Activated CD4-positive, alpha-beta T cell treated with anti-CD3 and anti-CD28 coated beads for 36 hours (primary cell): ENCODE measurements at places on chromosomes 12 and 14. TPM values are rescaled to one million over a fixed set of nuclear protein-coding genes. Genes with fewer than 3 reads are reported as not detected.

Gene AMDHD1
- total RNA-seq = 1.4 TPM

- H3K27me3 ChIP-seq = no peaks in the 10 kb centered on the region
- H3K36me3 ChIP-seq = peaks cover 39% of the 10 kb centered on the region
- DNase-seq = no peak
Observed at GRCh38 chr12:31714406-31715271, 14.2 kb downstream of the AMN1 start.

DNA sequence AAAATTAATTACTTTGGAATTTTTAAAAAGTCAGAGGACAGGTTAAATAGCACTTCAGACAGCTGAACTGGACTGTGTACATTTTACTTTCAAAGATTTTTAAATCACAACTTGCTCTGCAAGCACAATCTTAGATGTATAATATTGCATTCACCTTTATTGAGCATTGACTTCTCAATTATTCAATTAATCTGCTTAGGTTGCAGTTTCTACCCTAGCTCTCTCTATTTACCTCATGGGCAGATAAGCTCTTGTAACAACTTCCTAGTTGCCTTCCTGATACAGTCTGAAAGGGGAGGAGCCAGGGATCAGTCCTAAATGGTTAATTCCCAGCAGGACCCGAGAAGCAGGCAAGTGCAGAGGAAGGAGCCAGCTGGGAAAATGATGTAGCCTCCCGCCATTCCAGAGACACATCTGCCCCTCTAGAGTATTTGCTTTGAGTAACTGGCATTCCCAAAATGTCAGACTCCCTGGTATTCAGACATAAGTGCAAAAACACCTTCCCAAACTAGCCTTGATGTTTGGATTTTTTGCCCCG, 302.8 kb downstream of the GALC start:
- no peaks in the 10 kb centered on the region for H3K36me3 ChIP-seq
- no peak for DNase-seq
- no peak overlapping the region for H3K27ac ChIP-seq
- H3K4me1 ChIP-seq = no peaks in the 10 kb centered on the region
- H3K4me3 ChIP-seq = no peak overlapping the region
- peaks cover 8% of the 10 kb centered on the region for H3K27me3 ChIP-seq

DNA sequence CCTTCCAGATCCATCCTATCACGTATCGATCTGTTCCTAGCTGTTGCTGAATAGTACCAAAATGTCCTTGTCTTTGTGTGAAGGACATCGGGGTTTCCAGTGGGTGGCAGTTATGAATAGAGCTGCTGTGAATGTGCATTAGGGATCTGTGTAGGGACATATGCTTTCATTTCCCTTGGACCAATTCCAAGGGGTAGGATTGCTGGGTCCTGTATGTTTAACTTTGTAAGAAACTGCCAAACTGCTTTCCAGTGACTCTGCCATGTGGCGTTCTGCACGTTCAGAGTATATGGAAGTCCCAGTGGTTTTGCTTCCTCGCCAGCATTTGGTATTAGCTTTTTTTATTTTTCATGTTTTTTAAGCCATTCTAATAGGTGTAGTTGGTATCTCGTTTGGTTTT, 28.6 kb downstream of the PACS2 start:
- H3K4me1 ChIP-seq = peaks cover 4% of the 10 kb centered on the region
- no peak overlapping the region for H3K4me3 ChIP-seq
- H3K36me3 ChIP-seq = peaks cover 2% of the 10 kb centered on the region

DNA sequence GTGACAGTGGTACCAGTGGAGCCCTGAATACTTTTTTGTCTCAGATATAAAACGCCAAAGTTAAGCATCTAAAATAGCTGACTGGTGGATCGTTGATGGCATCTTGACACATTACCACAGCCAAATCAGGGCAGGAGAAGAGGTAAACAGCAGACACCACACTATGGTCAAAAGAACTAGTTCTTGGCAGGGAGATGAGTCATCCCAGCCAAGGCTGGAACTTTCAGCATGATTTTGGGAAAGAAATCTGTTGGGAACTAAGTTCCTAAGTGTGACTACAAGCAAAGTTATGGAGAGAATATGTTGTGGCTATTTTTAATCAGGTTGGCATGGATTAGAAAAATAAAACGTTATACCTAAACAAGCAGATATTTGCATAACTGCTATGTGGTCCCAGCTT, 36.9 kb downstream of the LGR5 start:
- peaks cover 11% of the 10 kb centered on the region for H3K27me3 ChIP-seq
- no peaks in the 10 kb centered on the region for H3K4me1 ChIP-seq
- no peak for DNase-seq
- no peak overlapping the region for H3K27ac ChIP-seq
- no peaks in the 10 kb centered on the region for H3K36me3 ChIP-seq

- H3K4me3 ChIP-seq = no peak overlapping the region
- H3K36me3 ChIP-seq = no peaks in the 10 kb centered on the region
- H3K4me1 ChIP-seq = no peaks in the 10 kb centered on the region
- no peaks in the 10 kb centered on the region for H3K27me3 ChIP-seq
Observed at GRCh38 chr12:12083688-12084087, 12.9 kb downstream of the BCL2L14 start.

Gene HCAR1
- total RNA-seq = 0.67 TPM

DNA sequence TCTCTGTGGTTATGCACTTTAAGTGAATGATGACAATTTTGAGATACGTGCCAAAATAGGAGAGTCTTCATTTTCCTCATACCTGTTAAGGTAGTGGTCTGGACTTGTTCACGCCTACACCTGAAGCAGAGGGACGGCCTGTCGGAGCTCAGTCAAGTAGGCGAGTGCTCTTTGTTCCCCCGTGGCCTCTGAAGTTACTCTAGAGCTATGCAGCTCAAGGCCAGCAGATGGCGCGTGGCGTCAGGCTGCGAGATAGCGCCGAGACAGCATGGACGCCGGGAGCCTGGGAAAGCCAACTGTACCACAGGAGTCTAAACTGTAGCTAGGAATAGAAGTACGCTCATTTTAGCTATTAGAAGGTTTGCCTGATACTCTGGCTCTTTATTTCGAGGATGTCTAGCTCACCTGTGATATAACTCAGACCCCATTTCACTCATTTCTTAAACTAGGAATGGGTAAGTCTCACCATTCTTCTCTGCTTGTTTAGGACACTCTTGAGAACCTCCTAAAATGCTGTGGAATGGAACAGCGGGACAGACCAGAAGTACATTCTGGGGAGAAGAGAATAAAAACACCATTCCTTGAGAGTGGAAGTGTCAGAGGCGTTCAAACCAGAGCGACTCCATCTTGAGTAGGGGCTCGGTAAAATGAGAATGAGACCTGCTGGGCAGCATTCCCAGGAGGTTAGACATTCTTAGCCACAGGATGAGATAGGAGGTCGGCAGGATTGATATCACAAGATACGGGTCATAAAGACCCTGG, 267.4 kb upstream of the HMGA2 start:
- H3K27me3 ChIP-seq = peaks cover 15% of the 10 kb centered on the region
- no peaks in the 10 kb centered on the region for H3K36me3 ChIP-seq
- H3K4me1 ChIP-seq = peaks cover 2% of the 10 kb centered on the region

Gene KRT77
- total RNA-seq = not detected

DNA sequence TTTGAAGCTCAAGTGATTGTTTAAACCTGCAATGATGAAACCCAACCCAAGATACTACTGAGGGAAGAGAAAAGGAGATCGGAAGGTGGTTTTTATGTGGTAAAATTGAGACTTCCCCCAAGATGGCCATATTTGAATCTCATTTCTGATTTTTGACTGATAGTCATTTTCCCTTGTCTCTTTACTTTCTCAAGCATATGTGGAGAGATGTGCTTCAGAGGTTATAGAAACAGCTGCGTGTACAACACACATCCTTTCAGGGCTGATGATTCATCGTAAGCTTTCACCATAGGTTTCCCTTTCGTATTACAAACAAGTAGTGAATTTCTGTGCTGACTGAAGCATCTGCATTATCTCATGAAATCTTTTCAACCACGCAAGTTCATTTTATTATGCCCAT, 276.2 kb downstream of the EMP1 start:
- peaks cover 5% of the 10 kb centered on the region for H3K4me1 ChIP-seq
- DNase-seq = no peak
- peak overlapping the region; percentile 29 for H3K27ac ChIP-seq
- H3K36me3 ChIP-seq = no peaks in the 10 kb centered on the region
- H3K27me3 ChIP-seq = peaks cover 26% of the 10 kb centered on the region
- H3K4me3 ChIP-seq = no peak overlapping the region

Gene MFAP5
- not detected for total RNA-seq

Gene RNF212B
- total RNA-seq = not detected

- no peak overlapping the region for H3K27ac ChIP-seq
- H3K27me3 ChIP-seq = peaks cover 7% of the 10 kb centered on the region
- no peak for DNase-seq
- no peak overlapping the region for H3K4me3 ChIP-seq
- no peaks in the 10 kb centered on the region for H3K4me1 ChIP-seq
Observed at GRCh38 chr12:115630136-115630535, 647.4 kb downstream of the MED13L start.

Gene HOMEZ
- 13.7 TPM for total RNA-seq

DNA sequence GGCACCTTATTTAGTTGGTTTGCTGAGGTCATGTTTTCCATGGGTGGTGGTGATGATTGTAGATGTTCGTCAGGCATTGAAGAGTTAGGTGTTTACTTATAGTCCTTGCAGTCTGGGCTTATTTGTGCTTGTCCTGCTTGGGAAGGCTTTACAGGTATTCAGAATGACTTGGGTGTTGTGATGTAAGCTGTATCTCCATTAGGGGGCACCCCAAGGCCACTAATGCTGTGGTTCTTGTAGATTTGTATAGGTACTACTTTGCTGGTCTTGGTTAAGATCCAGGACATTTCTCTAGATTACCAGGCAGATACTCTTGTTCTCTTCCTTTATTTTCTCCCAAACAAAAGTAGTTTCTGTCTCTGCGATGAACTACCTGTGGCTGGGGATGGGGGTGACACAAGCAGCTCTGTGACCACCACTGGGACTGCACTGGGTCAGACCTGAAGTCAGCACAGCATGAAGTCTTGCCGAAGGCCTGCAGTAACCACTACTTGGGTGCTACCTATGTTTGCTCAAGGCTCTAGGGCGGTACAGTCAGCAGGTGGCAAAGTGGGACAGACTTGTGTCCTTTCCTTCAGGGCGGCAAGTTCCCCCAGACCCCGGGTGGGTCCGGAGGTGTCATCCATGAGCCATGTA, 35.8 kb upstream of the FBXO33 start:
- H3K36me3 ChIP-seq = no peaks in the 10 kb centered on the region
- DNase-seq = peak; percentile 59
- H3K27me3 ChIP-seq = peaks cover 6% of the 10 kb centered on the region
- H3K4me1 ChIP-seq = no peaks in the 10 kb centered on the region
- no peak overlapping the region for H3K27ac ChIP-seq
- no peak overlapping the region for H3K4me3 ChIP-seq

DNA sequence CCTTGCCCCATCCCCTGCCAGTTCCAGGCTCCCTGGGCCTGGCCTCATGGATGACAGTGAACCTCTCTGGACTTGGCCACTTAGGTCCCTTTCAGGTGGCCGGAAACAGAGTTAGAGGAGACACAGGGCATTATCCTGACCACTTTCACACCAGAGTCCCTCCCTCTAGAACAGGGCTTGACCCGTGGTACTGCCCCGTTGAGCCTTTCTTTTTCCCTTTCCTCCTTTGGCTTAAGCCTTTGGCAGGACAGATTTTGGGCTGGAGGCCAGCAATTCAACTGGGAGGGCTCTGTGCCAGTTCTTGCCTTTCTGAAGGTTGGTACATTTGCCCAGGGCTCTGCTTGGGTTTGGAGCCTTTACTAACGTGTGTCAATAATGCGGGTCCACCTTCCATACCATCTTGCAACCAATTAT, 22.8 kb downstream of the TPCN1 start:
- peaks cover 8% of the 10 kb centered on the region for H3K4me1 ChIP-seq
- no peak for DNase-seq
- H3K27ac ChIP-seq = no peak overlapping the region
- no peak overlapping the region for H3K4me3 ChIP-seq
- H3K36me3 ChIP-seq = peaks cover 33% of the 10 kb centered on the region

DNA sequence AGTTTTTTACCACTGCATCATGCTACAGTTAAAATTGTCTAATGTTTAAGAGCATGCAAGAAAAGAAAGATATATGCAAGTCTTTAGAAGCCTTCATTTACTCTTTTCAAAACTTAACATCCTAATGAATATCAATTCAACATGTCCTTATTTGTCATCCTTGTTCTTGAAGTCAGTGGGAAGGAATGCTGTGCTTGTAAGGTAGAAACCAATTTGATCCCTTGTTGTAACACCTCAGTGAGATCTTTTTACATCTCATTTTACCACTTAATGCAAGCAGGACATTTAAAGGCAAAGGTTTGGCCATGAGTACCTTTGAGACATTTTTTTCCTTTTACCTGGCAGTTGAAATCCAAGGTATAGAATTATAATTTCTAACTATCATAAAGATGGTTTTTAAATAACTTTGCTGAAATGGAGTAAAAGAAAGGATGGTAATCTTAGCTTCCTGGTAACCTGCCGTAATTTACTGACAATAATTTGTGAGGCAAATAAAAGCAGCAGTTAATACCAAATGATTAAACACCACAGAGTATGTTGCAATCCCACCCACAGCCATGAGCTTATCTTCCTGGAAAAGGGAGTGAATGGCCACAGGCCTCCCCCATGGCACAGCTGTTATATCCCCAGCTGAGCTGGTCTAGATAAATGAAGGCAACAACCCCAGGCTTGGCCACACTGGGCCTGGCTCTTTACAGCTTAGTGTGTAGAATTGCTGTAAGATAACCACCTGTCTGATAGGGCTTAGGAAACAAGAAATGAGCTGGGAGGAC, 33.2 kb upstream of the STRN3 start:
- no peaks in the 10 kb centered on the region for H3K27me3 ChIP-seq
- H3K27ac ChIP-seq = no peak overlapping the region
- no peaks in the 10 kb centered on the region for H3K36me3 ChIP-seq

- DNase-seq = no peak
- no peaks in the 10 kb centered on the region for H3K36me3 ChIP-seq
- peaks cover 32% of the 10 kb centered on the region for H3K4me1 ChIP-seq
- peak overlapping the region; percentile 82 for H3K4me3 ChIP-seq
- no peaks in the 10 kb centered on the region for H3K27me3 ChIP-seq
- peak overlapping the region; percentile 83 for H3K27ac ChIP-seq
Observed at GRCh38 chr12:13197526-13198143, 1.1 kb downstream of the EMP1 start.

DNA sequence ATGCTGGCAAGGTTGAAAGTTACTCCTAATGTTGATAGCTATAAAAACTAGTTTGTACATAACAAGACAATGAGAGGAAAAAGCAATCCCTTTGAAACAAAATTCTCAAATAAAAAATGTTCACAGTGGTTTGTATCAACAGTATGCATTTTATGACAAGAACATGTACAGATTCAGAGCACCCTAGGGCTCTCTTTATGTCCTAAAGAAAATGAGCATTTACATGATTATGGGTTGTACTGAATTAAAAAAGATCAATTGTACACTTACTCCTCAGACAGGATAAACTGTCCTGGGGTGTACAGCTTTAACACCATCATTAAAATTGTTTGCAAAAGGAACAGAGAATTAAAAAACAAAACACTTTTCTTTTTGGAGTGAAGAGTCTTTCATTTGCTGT, 22.2 kb downstream of the PPP1CC start:
- peaks cover 31% of the 10 kb centered on the region for H3K4me1 ChIP-seq
- no peak for DNase-seq
- H3K36me3 ChIP-seq = peaks cover 80% of the 10 kb centered on the region
- no peak overlapping the region for H3K27ac ChIP-seq
- H3K4me3 ChIP-seq = no peak overlapping the region

GRCh38 chr12:116037941-116038837, 239.3 kb downstream of the MED13L start:
- peaks cover 6% of the 10 kb centered on the region for H3K36me3 ChIP-seq
- DNase-seq = no peak
- peaks cover 20% of the 10 kb centered on the region for H3K4me1 ChIP-seq
- no peak overlapping the region for H3K27ac ChIP-seq
- H3K27me3 ChIP-seq = no peaks in the 10 kb centered on the region
- H3K4me3 ChIP-seq = no peak overlapping the region
